ENCODE measurements at places on chromosomes 7 and 10. TPM values are rescaled to one million over a fixed set of nuclear protein-coding genes. Genes with fewer than 3 reads are reported as not detected.

- no peak for DNase-seq
Observed at GRCh38 chr10:106082865-106083264, 1081.6 kb downstream of the SORCS1 start.

- DNase-seq, result no peak
Observed at GRCh38 chr7:102874966-102875365, 37.8 kb upstream of the LRRC17 start.

- no peak for DNase-seq
Observed at GRCh38 chr7:25347360-25348066, 119.2 kb upstream of the NPVF start.

- DNase-seq, result no peak
Observed at GRCh38 chr7:67659091-67659490, 662.5 kb downstream of the TYW1 start.

DNA sequence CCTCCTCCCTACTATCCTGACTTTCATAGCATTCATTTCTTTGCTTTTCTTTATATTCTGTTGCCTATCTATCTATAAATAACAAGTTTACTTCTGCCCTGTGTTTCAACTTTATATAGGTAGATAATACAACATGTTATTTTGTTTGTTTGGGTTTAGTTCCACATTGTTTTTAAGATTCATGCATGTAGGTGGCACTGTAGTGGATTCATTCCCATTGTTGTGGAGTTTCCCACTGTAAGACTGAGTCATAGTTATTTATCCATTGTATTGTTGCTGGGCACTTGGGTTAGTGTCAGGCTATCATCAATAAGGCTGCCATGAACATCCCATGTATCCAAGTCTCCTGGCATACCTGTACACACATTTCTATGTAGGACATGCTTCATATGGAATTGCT, 127.7 kb downstream of the ARHGAP22 start:
- no peak for DNase-seq

DNA sequence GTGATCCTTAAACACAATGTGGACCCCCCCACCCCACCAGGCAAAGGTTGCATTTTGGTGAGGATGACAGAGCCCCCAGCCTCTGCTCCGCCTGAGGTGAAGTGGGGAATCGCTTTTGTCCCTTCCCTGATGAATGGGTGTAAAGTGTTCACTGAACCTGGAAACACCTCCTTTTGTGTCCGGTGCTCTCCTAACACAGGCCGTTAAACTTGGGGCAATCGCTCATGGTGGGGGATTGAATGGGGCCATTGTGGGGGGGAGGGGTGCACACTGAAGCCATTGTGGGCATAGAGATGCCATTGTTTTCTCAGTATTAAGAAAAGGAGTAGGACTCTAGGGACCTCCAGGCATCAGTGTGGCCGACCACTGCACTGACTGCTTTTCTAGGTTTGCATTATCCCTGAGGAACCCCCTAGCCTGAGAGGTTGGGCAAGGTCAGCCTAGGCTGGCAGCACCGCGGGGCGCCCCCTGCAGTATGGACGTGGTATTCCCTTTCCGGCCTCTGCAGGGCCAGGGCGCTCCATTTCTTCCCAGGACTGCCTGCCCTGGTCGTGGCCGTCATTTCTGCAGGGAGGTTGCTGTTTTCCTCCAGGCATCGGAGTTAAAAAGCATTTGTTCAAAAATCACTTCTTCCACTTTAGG, 158.3 kb downstream of the TCF7L2 start:
- DNase-seq, result no peak

- no peak for DNase-seq
Observed at GRCh38 chr10:77332256-77332655, 305.4 kb downstream of the KCNMA1 start.

DNA sequence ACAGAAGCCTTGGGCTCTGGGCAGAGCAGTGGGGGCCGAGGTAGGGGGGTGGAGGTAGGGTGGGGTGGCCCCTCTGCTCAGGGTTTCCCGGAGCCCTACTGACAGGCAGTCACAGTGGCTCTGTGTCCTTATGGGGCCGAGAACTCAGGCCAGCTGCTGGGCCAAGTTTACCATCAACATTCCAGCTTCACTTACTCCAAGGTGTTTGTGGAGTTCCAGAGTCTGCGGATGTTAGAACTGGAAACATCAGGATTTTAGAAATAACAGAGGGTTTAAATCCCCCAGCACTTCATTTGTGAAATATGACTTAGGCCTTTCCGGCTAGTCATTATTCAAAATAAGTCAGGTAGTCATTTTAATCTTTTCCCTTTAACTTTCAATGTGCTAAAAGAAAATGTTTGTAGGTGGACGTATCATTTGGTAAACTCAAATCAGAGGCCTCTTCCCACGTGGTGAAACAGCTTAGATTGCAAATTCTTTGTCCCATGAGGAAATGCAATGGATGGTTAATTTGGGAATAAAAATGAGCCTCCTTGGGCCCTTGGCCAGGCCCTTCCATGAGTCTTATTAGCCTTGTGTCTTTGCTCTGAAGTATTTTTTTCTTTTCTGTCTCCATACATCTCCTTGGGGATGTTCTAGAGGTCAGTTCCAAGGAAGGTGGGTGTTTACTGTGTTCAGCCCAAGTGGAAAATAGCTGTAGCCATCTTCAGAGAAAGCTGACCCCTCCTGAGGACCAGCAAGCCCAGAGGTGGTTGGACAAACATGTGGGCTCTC, 99.6 kb upstream of the BTBD16 start:
- DNase-seq, result no peak

DNA sequence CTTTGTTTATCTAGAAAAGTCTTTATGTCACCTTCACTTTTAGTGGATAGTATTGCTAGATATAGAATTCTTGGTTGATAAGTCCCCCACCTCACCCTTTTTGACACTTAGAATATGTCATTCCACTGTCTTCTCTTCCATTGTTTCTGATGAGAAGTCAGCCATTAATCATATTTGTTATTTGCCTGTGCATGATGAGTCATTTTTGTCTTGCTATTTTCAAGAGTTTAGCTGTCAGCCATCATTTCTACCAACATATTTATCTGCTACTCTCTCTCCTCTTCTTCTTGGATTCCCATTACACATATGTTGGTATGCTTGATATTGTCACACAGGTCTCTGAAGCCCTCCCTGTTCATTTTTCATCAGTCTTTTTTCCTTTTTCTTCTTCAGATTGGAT, 160.8 kb upstream of the TCF7L2 start:
- no peak for DNase-seq

GRCh38 chr7:10910447-10910846, 63.2 kb upstream of the PHF14 start:
- no peak for DNase-seq

DNA sequence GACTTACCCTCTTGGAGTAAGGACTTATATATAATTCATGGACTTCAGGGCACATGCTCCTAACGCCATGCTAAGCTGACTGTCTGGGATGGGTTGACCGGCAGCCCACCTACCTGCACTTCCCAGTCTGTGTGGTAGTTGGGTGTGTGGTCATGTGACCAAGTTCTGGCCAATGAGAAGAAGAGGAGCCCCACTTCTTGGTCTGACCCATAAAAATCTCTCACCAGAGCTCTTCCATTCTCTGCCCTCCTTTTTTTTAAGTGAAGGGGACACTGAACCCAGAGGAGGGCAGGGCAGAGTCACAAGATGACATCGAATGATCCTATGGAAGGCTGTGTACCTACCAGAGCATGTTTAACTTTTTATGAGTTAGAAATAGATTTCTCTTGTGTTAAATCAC, 370.1 kb downstream of the FRMD4A start:
- DNase-seq, result no peak

- no peak for DNase-seq
Observed at GRCh38 chr10:129953119-129954051, 10.7 kb downstream of the EBF3 start.

DNA sequence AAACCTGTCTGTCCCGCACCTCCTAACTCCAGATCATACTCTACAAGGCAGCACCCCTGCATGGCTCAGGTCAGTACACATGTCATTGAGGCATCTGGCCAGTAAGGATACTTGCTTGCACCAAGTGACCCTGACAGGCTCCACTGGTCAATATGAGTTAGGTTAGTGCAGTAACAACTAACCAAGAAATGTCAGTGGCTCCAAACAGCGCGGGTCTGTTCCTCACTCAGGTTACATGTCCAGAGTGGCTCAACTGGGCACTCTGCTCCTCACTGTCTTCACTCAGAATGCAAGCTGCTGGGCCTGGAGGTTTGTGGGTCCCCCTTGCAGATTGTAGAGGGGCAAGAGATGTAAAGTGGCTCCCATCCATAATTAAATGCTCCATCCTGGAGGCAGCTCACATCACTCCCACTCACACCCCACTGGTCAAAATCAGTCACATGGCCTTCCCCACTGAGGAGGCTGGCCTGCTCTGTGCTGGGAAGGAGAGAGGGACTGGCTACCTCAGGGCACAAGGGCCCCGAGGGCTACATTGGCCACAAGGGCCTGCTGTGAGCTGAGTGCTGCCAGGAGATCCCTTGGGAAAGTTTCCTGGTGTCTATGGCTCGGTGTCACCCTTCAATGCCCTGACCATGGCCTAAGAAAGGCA, 109.1 kb upstream of the GDF10 start:
- no peak for DNase-seq

DNA sequence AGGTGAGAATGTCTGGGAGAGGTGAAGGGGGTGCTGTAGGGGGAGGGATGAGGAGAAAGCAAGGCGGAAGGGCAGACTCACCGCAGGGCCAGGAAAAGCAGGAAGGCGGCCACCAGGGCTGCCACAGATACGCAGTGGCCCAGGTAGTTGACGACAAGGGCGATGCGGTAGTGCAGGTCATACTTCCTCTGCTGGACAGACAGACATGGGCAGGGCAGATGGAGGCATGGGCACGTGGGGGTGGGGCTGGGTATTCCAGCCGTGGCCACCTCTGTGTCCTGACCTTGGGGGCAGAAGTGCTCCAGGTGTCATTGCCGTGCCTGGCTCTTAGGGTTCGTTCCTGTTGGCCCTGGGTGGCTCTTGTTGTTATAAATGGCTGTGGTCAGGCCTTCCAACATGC, 16.8 kb downstream of the CRHR2 start:
- DNase-seq, result no peak

DNA sequence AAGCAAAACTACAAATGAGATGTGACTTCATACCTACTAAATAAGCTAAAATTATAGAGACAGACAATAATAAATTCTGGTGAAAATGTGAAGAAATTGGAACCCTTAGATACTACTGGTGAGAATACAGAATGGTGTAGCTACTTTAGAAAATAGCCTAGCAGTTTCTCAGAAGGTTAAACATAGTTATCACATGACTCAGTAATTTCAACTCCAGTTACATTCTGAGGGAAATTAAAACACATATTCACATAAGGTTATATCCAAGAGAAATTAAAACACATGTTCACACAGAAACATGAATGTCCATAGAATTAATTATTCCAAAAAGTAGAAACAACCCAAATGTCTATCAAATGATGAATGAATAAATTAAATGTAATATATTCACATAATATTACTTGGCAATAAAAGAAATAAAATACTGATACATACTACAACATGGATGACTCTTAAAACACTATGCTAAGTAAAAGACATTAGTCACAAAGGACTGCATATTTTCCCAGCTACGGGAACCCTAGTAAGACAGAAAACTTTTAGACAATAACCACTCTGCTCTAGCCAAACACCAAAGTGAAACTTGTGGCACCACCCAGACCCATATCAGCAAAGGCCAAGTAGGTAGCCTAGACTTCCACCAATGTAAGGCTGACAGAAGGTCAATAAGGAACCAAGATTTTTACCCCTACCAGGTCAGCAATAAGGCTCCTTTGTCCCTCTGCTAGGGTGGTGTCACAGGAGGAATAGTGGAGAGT, 25.1 kb downstream of the SLC25A40 start:
- no peak for DNase-seq

DNA sequence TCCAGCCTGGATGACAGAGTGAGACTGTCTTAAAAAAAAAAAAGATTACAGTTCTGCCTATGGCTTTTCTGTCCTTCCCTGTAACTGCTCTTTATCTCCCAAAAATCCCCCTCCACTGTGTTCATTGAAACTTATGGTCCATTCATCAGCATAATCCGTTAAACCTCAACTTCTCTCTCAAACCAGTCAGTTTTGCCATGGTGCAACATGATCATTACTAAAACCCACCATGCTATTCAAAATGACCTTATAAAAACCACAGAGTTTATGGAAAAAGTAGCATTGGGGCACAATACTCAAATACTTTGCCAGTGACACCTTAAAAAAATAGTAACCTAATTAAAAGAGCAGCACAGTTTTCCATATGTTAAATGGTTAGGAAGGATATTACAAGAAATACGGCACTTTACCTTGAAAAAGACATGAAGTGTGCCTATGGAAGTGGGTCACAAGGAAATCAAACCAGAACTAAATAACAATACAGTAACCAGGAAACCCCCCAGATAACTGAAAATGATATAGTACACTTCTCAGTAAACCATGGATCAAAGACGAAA, 74.0 kb upstream of the ST8SIA6 start:
- DNase-seq, result no peak

- DNase-seq, result peak; percentile 86
Observed at GRCh38 chr7:131327626-131328376, at the start of gene MKLN1. TSS of gene MKLN1 (plus strand) at chr7:131327876. CDS start at chr7:131327900, 24 bp downstream.

DNA sequence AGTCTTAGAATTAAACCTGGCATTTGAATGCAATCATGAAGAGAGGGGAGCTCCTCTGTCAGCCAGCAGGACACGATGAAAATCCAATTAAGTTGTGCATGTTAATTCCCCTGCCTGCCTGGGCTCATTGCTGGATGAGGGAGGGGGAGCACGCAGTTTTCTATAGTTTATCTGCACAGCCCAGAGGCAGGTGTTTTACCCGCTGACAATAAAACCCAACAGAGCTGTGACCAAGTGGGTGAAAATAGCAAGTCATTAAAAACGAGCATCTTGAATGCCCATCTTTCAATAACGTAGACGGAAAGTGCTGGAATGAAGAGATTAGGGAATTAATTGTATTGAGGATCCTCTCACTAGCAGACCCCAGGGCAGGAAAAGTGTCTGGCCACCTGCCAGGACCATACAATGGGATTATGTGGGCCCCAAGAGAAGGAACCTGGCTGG, 100.1 kb upstream of the FAM20C start:
- DNase-seq, result no peak

DNA sequence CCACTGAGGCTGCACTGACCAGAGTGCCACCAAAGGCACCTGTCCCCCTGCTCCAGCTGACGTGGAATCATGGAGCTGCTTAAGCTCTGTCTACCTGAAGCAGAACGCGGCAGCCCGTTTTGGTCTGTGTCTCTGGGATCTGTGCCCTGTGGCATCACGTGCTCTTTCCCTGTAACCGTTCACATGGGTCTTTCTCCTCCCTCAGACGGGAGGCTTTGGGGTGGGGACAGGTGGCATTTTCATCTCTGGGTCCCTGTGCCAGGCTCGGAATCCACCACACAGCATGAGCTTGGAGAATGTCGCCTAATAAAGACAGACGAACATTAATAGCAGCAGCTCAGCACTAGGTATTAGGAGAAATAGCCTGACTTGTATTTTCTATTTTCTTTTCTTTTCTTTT, 1.6 kb upstream of the ADAP1 start:
- no peak for DNase-seq

- no peak for DNase-seq
Observed at GRCh38 chr7:169276-170172, 22.8 kb upstream of the FAM20C start.

GRCh38 chr10:45811075-45811474, 36.2 kb downstream of the AGAP4 start:
- no peak for DNase-seq

The SYT15 gene
- not detected for polyA plus RNA-seq

The CAV2 gene
- not detected for polyA plus RNA-seq

The STOX1 gene
- polyA plus RNA-seq, result not detected

The GNAI1 gene
- 9.7 TPM for polyA plus RNA-seq

The CDNF gene
- 1.3 TPM for polyA plus RNA-seq

The ENKUR gene
- 0.12 TPM for polyA plus RNA-seq

The PARG gene
- 9.1 TPM for polyA plus RNA-seq

Data from immature natural killer cell (primary cell).